ENCODE measurements at places on chromosomes 12 and 14.

- DNase-seq: no peak
These were observed 73.9 kb downstream of the OTOGL start for GRCh38 chr12:80173083-80173864.

DNA sequence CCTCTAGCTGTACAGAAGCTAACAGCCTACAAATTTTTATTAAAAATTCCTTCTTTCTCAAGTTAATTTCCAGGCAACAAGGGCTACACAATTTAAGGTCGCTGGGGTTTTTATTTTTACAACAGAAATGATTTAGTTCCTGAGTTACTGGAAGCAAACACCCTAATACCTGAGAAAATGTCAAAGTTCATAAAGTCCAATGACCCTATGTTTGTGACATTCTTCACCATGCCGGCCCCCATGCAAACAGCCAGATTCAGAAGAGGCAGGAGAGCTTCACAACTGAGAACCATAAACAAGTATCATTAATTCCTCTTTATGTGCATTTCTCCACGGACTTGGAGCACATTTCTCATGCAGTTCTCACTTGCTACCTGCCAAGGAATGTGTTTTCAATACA is 236.2 kb upstream of the EGLN3 start:
- DNase-seq: no peak

DNA sequence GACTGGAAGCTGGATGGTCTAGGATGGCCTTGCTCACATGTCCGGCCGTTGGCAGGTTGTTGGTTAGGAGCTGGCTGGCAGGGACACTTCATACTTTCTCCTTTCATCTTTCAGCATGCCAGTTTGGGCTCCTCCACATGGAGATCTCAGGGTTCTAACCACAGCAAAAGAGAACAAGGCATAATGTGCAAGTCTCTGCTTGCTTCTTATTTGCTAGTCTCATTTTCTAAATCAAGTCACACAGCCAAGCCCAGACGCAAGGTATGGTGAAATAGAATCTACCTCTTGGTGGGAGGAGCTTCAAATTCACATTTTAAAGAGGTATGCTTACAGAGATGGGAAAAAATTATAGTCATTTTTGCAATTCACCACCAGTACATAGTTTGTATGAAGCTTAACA is 69.1 kb upstream of the NAP1L1 start:
- DNase-seq: no peak

- DNase-seq: peak; percentile 57
These were observed at the start of gene BMP4 for GRCh38 chr14:53956427-53957201. Gene BMP4, minus strand, starts transcription at chr14:53956825. Its CDS starts 4,603 bp downstream, at chr14:53952222.

- DNase-seq: peak; percentile 54
These were observed 66.9 kb upstream of the NRXN3 start for GRCh38 chr14:78103271-78103670.

- no peak for DNase-seq
These were observed 98.7 kb upstream of the SFSWAP start for GRCh38 chr12:131612092-131612755.

GRCh38 chr12:89525824-89526770 is at the start of gene POC1B:
Gene POC1B, minus strand, starts transcription at chr12:89526047. Its CDS starts 152 bp downstream, at chr12:89525895.
- peak; percentile 93 for DNase-seq

DNA sequence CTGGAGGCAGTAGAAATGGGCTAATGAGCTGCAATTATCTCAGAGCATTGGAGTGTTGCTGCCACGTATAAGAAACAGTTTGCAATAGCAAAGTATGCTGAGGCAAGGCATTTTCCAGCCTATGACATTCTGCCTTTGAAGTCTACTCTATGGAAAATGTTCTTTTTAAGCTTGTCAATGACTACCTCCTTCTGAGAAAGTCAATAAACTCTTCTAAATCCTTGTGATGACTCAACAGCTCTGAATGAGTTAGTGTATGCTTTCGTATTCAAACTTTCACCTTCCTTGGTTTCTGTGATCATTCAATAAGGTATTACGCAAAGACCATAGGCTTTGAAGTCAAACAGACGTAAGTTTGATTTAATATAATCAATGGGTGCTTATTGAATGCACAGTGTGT is 111.2 kb downstream of the CAPZA3 start:
- no peak for DNase-seq

GRCh38 chr14:60485598-60486251 is at the start of gene C14orf39:
Gene C14orf39, minus strand, starts transcription at chr14:60486063. Its CDS starts 985 bp downstream, at chr14:60485078.
- DNase-seq: no peak

DNA sequence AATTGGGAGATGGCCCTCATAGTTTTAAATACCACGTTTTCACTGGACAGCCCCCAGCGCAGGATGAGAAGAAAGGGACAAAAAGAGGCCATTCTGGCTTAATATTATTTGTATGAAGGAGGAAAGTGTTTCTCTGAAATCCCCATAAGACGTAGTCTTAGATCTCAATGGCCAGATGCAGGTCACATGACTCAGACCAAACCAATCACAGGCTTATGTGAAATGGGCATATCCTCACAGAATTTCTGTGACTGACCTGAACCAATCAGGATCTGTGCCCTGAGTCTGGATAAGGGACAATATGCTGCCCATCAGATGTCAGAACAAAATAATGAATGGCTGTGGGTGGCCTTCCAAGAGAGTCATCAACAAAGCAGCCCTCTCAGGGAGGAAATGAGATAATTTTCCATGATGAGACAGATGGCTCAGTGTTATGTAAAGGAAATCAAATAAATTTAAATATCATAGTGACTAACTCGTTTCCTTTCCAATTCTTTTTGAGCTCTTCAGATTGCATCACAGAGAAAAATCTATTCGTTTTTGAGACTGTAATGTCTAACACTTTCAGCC is 1009.5 kb upstream of the TMEM132C start:
- DNase-seq: no peak

GRCh38 chr12:26271889-26272492 is 76.6 kb downstream of the SSPN start:
- DNase-seq: no peak

- DNase-seq: peak; percentile 88
These were observed at the start of gene SLC38A2 for GRCh38 chr12:46372544-46373300. Gene SLC38A2, minus strand, starts transcription at chr12:46372773. Its CDS starts 1,480 bp downstream, at chr12:46371293.

DNA sequence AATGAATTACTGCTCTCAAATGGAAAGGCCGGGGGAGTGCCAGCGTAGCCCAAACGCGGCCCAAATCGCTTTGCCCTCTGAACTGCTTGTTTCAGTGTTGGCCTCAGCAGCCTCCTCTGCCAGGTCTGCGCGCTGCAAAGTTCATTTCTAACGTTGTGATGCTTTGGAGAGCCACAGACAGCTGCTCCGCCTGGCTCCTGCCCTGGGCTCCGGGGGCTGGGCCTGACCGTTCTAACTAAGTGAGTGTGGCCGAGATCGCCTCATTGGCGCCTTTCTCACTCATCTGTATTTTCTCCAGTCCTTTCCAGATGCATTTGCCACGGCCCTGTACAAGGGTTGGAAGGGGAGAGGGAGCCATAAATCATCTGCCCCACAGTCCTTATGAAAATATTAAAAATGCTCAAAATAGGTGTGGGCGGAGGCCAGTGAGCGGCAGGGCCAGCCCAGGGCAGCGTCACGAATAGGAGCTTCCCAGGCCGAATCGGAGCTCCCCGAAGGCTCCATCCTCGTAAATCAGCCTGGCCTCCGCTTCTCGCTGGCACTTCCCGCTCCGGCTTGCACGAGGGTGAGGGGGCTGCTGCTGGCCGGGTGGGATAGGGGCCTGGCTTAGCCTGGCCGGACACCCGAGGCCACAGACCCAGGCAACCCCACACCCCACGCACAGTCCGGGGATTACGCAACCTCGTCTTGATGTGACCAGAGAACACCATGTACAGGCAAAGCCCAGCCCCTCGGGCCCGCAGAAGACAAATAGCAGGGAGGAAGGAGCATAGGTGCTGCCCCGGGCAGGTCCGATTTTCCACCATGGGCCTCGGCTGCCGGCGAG is 196.6 kb upstream of the DIO3 start:
- no peak for DNase-seq

DNA sequence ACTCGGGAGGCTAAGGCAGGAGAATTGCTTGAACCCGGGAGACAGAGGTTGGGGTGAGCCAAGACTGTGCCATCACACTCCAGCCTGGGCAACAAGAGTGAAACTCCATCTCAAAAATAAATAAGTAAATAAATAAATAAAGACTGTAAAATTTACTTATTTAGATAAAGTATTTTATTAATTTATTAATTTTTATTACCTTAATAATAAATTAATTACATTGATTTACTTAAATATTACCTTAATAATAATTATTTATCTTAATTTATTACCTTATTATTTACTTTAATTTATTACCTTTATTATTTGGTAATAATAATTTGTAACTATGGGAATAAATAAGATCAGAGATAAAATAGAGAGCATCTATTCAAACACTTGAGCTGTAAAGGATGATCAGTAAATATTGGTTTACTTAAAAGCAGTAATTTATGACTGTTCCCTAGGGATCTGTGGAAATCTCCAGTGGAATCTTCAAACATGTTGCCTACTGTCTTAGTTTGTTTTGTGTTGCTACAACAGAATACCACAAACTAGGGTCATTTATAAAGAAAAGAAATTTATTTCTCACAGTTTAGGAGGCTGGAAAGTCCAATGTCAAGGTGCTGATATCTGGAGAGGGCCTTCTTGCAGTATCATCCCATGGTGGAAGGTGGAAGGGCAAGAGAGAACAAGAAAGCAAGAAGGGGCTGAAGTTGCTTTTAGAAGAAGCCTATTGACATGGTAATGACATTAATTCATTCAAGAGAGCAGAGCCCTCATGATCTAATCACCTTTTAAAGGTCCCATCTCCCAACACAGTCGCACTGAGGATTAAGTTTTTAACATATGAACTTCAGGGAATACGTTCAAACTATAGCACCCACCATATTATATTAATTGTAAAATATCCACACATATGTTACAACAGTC is 37.1 kb downstream of the SOCS2 start:
- DNase-seq: no peak

DNA sequence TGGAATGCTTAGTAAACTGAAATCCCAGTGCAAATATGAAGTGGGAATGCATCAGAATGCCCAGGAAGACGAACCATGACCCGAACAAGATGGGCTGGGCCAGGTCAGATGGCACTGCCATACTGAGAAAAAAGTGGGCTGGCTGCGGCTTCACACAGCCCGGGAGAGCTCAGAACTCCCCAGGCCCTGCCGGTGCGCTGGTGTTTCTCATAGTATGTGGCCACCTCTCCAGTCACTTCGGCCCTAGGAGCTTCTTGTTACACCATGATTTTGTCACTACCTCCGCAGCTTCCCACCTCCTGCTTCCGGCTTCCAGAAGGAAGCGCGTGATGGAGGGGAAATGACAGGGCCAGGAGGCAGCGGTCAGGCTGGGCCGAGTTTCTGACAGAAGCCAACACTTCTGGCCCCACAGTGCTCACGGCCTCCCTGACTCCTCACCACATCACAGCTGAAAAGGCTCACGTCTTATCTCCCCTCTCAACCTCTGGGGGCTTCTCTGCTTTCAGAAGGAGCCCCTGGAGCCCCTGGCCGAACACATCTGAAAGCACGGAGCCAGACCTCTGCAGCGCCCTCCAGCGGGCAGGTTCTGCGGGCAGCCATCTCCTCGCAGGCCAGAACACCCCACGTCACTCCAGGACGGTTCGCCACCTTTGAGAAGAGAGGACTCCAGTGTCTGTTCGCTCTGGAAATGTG is 30.7 kb downstream of the DAD1 start:
- no peak for DNase-seq

GRCh38 chr12:6345319-6346091 is 3.6 kb upstream of the TNFRSF1A start:
- DNase-seq: no peak

- DNase-seq: no peak
These were observed 178.1 kb upstream of the DDHD1 start for GRCh38 chr14:53331247-53331646.

DNA sequence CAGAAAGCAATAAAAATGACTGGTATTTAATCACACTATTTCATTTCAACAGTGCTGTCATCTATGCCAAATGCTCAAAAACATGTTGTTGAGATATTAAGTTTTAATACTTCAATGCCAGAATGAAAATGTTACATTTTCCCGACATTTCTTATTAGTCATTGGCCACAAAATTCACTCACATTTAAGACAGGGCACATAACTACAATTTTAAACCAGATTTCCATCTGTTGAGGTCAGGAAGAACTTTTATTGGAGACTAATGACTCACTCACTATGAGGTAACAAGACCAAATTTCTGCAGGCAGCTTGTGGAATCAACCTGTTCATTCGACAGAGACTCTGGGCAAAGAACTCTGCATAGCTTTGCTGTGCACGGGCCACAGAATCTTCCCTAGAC is 36.8 kb downstream of the PPTC7 start:
- DNase-seq: no peak

GRCh38 chr12:11555743-11556625 is 93.5 kb upstream of the ETV6 start:
- DNase-seq: no peak

- no peak for DNase-seq
These were observed 52.4 kb upstream of the OAS1 start for GRCh38 chr12:112854344-112854743.

- DNase-seq: no peak
These were observed 48.4 kb downstream of the B4GALNT3 start for GRCh38 chr12:508145-508544.

GRCh38 chr12:6828781-6829535 is 751 bp downstream of the P3H3 start:
- DNase-seq: peak; percentile 36

- DNase-seq: no peak
These were observed 606 bp downstream of the CINP start for GRCh38 chr14:102362084-102362483.

GRCh38 chr12:49811136-49811535 is 17.1 kb downstream of the NCKAP5L start:
- no peak for DNase-seq

- DNase-seq: no peak
These were observed 41.4 kb downstream of the CLIP1 start for GRCh38 chr12:122381021-122381420.

- no peak for DNase-seq
These were observed 84.4 kb upstream of the ETV6 start for GRCh38 chr12:11564984-11565651.

- peak; percentile 87 for DNase-seq
These were observed 155.4 kb downstream of the AACS start for GRCh38 chr12:125220404-125221273.

- DNase-seq: no peak
These were observed 90.6 kb upstream of the LRIG3 start for GRCh38 chr12:59010941-59011340.

- no peak for DNase-seq
These were observed 4.1 kb downstream of the LRIG3 start for GRCh38 chr12:58916161-58916621.

GRCh38 chr14:68718023-68718990 is 74.6 kb downstream of the ZFP36L1 start:
- DNase-seq: no peak

- DNase-seq: no peak
These were observed 7.6 kb downstream of the TMTC2 start for GRCh38 chr12:82694276-82694675.
